ENCODE measurements at places on chromosomes 2 and 18.
A peak's percentile ranks its signal among the peaks of the same experiment; 100 is the strongest.

DNA sequence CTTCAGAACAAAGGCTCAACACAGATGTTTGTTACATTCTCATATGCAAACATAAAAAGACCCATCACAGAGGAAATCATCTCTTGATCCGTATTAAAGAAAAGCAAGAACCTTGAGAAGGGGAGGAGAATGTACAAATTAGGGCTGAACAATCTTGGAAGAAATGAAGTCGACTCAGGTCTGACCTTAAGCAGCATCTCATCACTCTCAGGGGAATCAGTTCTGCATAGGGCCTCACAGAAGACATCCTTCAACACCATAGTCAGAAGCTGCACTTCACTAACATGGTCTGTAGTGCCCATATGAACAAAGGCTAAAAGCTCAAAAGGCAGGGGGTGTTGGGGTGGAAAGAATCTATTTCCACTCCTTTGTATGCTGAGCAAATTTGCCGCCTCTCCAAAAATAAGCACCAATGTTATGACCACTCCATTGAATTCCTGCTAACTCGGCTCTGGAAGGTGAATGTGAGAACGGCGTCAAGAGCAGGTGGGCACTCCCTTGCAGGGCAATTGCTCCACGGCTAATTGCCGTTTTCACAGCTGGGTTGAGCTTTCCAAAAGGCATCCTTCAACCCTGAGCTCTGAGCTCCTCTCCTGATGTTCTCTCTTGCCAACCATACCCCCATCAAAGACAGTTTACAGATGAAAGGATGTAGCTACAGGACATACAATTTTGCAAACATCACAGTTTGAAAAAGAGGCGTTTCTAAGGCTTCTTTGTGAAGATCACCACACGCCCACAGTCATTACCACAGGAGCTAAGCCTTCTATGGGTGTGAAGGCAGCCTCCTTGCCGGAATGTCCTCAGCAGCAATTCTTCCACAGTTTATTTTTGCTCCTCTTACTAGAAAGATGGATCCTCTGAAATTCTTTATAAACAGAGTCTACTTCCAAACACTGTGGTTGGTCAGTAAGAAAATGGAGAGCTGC, 10.0 kb downstream of the KLF7 start:
- no peak for DNase-seq

DNA sequence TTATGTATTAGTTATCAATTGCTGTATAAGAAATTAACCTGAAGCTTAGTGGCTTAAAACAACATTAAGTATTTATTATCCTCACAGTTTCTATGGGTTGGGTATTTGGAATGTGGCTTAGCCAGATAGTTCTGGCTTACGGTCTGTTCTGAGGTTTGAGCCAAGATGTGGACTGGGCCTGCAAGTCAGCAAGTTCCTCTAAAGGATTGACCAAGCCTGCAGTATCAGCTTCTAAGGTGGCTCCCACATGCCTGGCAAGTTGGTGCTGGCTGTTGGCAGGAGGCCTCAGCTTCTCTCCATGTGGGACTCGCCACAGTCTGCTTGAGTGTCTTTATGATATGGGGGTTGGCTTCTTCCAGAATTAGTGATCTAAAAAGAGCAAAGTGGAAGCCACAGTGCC, 45.0 kb upstream of the TCF4 start:
- DNase-seq, result peak; percentile 62

GRCh38 chr18:7512348-7512747, 54.8 kb upstream of the PTPRM start:
- DNase-seq, result no peak

- no peak for DNase-seq
These were observed 5.6 kb upstream of the DIS3L2 start for GRCh38 chr2:231955758-231956472.

GRCh38 chr2:35099342-35099741, 1256.2 kb upstream of the CRIM1 start:
- DNase-seq, result no peak

DNA sequence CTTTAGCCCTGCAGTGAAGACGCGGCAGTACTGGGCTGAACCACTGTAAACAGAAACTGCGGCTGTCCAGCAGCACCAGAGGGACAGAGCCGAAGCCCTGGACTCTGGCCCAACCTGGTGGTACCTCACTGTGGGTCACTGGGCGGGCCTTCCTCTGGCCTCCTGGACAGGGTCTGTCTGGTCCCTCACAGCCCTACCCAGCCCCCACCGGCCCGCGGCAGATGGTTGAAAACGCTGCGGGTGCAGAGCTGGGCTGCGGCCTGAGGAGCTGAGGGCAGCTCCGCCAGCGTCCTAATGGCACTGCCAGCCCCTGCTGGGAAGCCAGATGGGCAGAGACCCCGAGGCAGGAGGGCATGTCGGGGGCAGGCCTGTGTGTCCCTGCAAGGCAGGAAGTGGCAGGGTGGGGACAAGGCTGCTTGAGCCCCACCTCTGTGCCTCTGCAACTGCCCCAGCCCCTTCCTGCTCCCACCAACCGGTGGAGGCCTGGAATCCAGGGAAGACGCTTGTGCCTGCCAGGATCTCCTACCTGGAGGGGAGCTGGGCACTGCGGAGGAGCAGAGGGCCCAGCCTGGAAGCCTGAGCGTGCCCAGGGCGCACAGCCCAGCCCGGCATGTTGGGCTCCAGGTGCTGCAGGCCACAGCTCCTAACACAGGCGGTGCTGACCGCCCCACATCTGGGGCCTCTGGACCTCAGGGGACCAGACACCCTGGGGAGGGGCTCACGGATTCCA, 36.3 kb downstream of the HS6ST1 start:
- no peak for DNase-seq

DNA sequence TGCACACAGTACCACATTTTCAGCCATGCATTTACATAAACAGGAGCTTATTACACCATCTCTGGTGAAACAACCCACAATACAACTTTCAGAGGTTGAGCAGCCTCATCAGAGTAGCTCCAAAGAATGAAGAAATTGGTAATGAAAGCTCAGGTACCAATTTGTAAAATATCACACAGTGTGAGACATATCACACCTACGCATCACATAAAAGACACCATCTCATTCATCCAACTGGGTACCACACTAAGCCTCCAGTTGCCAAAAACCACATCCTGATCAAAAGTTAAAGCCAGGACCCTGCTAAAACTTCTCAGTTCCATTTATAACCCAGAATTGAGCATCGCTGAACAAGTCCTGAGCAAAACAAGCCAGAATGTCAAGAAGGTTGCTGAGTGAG, 4.6 kb downstream of the TMEM163 start:
- no peak for DNase-seq

DNA sequence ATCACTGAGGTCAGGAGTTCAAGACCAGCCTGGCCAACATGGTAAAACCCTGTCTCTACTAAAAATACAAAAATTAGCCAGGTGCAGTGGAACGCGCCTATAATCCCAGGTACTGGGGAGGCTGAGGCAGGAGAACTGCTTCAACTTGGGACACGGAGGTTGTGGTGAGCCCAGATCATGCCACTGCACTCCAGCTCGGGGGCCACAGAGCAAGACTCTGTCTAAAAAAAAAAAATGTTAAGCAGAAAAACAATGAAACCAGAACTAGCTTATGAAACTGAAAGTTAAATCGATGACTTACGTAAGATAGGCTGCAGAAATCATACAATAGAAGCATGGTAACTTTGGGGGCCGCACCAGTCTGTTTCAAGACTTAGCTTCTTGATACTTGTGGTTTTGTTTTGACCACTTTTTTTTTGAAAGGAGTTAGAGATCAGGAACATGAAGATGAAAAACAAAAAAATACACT, 6.2 kb upstream of the GPR155 start:
- peak; percentile 96 for DNase-seq

- no peak for DNase-seq
These were observed 95.6 kb downstream of the NUP35 start for GRCh38 chr2:183219888-183220287.

- DNase-seq, result no peak
These were observed 12.3 kb upstream of the ATP9B start for GRCh38 chr18:79056827-79057367.

DNA sequence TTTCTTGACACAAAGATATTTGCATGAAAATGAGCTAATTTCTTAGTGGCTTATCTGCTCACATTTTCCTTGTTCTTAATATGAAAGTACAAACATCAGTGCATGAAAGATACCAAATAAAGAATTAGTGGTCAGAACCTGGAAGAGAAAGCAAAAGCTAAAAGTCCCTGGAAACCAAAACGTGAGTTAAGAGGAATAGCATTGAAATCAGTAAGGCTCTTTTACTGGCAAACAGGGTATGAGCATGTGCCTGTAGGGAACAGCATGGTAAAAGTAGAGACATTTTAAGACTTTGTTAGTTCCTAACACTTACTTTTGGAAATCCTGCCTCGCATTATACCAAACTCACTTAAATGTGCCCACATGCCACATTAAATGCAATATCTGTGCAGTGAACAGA, 31.9 kb upstream of the CWC22 start:
- no peak for DNase-seq
